Activated T-helper 1 cell treated with anti-CD3 and anti-CD28 coated beads, Interleukin-2, amount 50 U/mL, for 16 hours (primary cell): ENCODE measurements at places on chromosomes 1 and 21.

DNA sequence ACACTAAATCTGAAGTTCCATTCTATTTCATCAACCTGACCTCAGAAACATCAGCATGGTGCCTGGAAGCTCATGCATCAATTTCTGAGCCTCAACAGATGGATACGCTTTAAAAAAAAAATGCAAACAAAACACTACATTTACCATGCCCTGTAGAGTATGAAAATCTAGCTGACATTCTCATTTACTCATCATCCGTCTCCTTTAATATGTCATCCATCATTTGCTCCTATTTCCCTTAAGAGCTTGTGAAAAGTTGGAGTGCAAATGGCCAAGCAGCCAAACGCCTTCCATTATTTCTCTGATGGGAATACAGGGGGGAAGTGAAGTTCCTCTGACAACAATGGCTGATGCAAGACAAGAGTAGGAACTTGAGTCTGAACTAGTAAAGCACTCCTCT lies 295.0 kb downstream of the TGFB2 start:
- no peak for DNase-seq

DNA sequence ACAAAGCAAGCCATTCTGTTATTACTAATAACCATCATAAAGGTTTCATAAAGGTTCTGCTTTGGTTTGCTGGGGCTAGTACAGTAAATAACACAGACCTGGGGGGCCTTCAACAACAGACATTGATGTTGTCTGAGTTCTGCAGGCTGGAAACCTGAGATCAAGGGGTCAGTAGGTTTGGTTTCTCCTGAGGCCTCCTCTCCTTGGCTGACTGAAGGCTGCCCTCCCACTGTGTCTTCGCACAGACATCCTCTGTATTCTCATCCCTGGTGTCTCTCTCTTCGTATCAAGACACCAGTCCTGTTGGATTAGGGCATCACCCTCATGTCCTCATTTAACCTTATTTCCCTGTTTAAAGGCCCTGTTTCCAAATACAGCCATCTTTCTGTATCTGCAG lies 37.3 kb downstream of the HUNK start:
- DNase-seq: no peak

GRCh38 chr1:230661976-230662375 lies 19.7 kb downstream of the COG2 start:
- DNase-seq: no peak

DNA sequence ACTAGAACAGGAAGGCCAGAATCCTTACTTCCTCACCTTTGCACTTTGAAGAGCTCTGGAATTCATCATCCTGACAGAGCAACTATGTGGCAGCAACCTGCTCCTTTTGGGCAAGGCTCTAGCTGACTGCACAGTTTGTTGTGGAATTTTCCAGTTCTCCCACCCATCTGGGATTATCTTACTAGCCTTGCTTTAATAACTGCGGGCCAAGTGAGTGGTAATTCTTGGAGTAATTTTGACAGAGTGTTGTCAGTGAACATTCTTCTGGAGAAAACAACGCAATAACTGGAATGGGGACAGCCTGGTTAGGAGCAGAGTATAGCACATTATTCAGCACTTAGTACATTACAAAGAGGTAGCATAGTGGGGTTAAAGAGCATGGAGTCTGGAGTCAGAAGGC lies 75.3 kb downstream of the NTMT2 start:
- no peak for DNase-seq

GRCh38 chr1:40155135-40155534 lies 6.1 kb upstream of the RLF start:
- no peak for DNase-seq

DNA sequence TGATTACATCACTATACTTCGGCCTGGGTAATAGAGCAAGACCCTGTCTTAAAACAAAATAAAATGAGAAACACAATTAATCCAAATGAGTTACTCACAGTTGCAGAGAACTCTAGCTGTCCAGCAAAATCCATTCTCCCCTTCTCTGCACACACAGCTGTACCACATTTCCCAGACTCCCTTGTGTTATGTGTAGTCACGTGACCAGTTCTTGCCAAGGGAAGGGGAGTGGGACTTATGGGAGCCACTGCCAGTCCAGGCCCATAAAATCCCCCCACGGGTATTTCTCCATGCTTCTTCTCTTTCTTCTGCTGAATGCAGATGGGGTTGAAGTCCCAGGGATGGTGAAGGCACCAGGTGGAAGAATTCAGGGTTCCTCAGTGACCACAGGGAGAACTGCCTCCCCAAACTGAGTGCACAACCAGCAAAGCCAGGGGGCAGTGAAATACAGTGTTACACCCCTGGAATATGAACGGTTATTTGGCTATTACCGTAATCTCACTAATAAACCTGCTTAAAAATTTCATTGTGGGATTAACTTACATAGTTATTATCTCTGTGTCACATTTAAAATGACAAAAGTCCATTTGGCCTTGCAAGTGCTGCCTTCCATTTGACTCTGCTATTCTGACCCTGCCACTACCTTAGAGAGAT lies 85.6 kb upstream of the FMN2 start:
- DNase-seq: no peak

DNA sequence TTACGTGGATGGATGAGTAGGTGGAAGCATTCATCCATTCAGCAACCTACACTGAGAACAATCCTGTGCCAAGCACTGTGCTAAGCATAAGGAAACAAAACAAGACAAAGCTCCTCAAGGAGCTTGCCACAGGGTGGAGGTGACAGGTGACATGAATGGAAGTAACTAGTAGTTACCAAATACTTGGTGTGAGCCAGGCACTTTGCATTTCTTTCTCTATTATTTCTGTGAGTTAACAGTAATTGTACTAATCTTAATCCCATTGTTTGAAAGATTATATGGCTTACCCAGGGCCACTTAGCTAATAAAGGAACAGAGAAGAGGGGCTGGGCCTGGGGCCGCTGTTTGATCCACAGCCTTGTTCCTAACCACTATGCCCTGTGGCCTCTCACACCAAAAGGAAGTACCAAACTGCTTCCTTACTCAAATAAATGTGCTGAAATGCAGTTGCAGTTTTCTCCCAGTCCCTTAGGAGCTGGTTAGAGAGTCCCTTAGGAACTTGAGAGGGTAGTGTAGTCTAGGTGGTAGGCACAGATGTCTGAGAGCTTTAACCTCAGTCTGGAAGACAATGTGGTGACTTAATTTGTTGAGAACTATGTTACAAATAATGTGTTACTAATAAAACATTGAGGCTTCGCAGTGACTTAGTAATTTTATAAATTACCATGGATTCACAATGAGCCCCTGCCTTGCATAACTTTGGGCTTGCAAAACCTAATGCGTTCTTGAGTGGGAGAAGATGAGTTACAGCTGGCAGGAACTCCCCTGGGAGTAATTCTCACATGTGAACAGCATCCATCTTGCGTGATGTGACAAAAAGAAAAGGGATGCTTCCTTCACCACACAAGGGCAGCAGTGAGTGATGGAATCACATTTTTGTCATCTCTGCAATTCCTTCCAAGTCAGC lies 69.8 kb downstream of the MPZL1 start:
- no peak for DNase-seq

GRCh38 chr21:9838738-9839642 lies 682.4 kb upstream of the TPTE start:
- DNase-seq: no peak

GRCh38 chr1:113392541-113393128 lies 2.3 kb downstream of the MAGI3 start:
- no peak for DNase-seq

GRCh38 chr1:39917825-39918224 lies 16.1 kb upstream of the MYCL start:
- DNase-seq: no peak

GRCh38 chr1:167233373-167233772 lies 12.7 kb downstream of the POU2F1 start:
- DNase-seq: no peak

DNA sequence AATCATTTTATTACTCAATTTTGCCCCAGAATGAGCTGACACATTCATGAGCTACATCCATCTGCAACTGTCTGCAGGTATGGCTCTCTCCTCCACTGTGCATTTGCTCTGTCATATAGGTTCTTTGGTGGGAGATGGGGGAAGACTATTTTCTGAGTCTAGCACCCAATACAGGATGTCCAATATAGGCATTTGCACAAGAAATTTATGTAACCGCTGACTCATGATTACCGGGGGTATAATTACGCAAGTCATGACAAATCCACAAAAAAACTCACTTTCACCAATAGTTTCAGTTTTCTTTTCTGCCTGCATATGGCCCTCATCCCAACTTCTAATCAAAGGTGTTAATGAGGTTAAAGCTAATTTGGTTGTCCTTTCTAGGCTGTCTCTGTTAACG lies 17.5 kb upstream of the VSIG8 start:
- DNase-seq: no peak

DNA sequence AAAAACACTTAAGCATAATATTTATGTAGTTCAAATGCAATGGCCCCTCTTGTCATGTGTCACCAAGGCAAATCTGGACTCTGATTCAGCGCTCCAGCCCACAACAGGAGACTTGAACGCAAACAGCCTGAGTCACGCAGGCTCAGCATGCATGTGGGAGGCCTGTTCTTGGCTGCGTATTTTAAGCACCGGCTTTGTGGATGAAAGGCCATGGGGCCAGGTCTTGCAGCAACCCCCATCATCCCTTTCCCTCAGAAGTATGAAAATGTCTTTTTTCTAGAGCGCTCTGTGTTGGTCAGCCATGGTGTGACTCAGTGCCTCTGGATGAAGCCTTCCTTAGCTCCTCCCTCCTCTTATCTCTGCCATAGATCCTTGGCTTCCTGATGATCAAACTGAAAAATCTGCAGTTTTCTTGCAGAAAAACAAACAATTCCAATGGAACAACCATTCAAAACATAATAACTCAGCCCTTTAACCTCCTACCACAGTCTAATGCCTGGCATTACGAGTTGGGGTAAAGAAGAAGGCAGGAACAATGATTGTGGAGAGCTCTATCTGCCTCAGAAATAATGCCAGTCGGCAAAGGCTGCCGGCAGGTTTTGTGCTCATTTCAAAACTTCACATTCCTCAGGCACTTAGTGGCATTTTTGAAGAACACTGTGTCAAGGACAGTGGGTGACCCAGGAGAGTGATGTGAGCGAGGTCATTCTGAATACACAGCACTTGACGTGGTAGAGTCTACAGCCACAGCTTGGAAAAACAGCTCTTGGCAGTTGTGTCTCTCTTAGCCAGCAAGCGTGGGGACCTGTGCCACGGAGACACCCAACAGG lies 167.5 kb downstream of the CLIC6 start:
- DNase-seq: no peak

DNA sequence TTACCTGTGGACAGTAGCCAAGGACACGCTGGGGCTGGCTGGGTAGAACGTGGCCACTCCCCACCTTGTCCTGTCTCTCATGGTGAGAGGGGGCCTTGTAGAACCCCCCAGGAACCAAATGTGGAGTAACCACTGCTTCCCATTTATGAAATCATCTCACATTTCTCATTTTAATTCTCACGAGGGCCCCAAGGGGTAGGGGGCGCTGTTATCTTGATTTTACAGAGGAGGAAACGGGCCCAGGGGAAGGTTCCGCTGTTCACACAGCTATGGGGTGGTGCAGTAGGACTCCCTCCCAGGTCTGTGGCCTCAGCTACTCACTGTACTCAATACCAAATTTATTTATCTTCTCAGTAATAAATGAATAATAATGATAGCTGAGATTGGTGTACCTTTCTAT lies 5.5 kb downstream of the SMPDL3B start:
- DNase-seq: peak; percentile 49

GRCh38 chr1:181251001-181251712 lies 162.7 kb downstream of the IER5 start:
- no peak for DNase-seq

DNA sequence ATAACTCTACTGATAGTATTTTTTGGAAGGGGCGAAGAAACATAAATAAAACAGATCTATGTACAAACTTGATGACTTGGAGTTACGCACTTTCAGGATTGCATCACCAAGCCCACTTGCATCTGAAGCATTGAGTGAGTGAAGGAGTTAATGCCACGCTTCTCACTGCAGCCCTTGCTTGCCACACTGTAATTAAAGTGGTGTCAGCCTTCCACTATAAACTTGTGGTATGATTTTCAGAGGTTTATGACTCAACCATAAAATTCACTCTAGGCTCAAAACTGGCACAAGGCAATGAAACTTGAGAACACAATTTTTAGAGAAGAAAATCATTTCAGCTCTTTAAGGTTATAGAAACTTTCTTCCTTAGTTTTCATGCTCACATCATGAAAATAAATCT lies 93.9 kb upstream of the PRMT6 start:
- no peak for DNase-seq

- DNase-seq: no peak
Measured at GRCh38 chr1:3384407-3384806, 70.1 kb upstream of the ARHGEF16 start.

DNA sequence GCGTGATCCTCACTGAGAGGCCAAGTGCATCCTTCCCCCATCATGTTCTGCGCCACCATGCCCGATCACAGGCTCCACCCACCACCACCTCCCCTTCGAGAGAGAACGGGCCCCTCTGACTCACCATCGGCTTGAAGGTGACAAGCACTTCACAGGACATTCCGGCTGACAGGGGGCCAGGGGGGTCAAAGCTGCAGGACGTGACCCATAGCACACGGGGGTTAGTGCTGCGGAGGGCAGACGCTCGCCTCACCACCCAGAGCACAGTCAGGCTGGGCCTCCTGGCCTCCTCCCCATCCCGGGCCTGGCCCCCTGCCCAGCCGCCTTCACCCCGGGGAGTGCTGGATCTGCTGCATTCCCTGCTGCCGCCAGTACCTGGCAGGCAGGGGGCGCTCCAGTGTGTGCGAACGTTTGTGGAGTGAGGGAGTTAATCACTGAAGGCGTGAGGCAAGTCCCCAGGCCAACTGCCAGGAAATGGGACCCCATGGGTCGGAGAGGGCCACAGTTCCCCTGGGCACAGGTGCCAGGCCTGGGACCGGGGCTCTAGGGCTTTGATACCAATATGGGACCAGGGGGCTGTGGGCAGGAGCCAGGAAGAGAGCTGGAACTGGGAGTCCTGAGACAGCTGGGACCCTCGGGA lies 40.9 kb upstream of the TMEM52 start:
- peak; percentile 27 for DNase-seq

- no peak for DNase-seq
Measured at GRCh38 chr1:30768830-30769718, 11.5 kb upstream of the LAPTM5 start.

- DNase-seq: no peak
Measured at GRCh38 chr1:206785182-206785765, 13.0 kb upstream of the IL10 start.

GRCh38 chr1:209879539-209879938 lies 51.8 kb downstream of the UTP25 start:
- DNase-seq: no peak

DNA sequence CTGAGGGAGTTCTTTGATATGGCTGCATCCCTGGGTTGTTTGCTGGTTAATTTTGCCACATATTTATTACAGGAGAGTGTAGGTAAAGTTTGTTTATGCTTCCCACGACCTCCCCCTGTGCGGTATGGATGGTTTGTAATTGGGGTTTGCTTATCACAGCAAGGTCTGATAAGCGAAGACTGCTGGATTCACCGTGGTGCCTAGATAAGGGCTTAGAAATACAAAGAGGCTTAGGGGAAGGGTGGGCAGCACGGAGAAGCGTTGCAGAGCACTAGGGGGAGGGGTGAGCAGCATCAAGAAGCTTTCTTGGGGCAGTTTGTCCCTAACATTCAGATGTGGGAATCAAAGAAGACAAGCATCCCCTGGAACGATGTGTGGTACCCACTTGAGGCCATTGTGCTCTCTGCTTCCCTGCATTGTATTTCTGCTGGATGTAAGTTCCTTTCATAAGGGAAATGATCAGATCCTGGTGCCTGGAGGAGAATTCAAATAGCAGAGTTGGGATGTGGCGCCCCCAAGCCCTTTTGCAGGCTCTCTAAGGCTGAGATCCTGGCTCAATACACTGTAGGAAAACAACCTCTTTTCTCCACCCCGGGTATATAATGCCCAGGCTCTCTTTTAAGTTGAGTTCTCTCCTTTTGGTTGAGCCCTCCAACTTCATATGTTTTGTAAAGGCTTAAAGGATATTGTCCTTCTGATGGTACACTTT lies 598.1 kb upstream of the ADGRL4 start:
- DNase-seq: no peak
